Subcutaneous preadipocyte (primary cell): ENCODE measurements at places on chromosomes 6 and 20. TPM values are rescaled to one million over a fixed set of nuclear protein-coding genes. Genes with fewer than 3 reads are reported as not detected.

The SYCP2L gene
- total RNA-seq, result under 0.01 TPM in 1 of 2 replicates, not detected in the other

The GLO1 gene
- total RNA-seq, result 148 and 165 TPM in 2 replicates

The NHLRC1 gene
- total RNA-seq, result 1.8 and 2.0 TPM in 2 replicates

The GPLD1 gene
- under 0.01 and 0.73 TPM in 2 replicates for total RNA-seq

The CRISP3 gene
- not detected in 2 replicates for total RNA-seq

The SIGLEC1 gene
- total RNA-seq, result not detected in 2 replicates

The HLA-DQA1 gene
- not detected in 2 replicates for total RNA-seq

The NSFL1C gene
- 15.8 and 22.0 TPM in 2 replicates for total RNA-seq

The AVP gene
- not detected in 2 replicates for total RNA-seq

The PBOV1 gene
- total RNA-seq, result not detected in 2 replicates

The MDFI gene
- total RNA-seq, result not detected in 2 replicates
